ENCODE measurements at places on chromosomes 1 and 21.

DNA sequence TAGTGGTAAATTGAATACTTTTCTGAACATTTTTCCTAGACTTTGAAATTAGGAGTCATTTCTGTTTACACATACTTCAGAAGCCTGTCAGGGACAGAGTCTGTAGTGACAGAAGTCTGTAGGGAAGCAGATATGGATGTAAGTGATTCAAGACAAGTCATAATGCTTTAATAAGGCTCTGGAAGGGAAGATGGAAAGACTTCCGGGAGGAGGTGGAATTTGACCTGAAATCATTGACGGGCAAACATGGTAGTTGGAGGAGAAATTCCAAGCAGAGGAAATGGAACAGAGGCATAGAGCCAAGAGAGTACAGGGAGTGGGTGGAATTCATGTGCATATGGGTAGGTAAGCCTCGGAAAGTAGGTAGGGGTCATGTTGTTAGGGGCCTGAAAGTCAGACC lies 22.5 kb downstream of the CAMTA1 start:
- no peak for DNase-seq

DNA sequence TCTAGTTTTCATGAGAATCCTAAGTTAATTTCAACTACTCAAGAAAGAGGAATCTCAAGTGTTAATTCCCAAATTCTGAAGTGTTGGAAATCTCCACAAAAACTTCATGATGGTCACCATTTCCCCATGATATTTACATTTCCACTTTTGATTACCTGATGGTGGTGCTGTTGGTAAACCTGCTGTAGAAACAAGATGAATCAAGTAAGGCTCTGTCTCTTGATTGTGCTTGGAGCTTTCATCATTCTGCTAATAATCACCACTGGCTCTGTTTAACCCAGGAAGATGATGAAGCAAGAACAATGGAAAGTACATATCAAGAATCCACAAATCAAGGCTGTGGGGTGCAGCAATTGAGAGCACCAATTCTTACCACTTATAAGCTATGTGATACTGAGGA lies 77.8 kb downstream of the C4BPA start:
- DNase-seq: no peak

DNA sequence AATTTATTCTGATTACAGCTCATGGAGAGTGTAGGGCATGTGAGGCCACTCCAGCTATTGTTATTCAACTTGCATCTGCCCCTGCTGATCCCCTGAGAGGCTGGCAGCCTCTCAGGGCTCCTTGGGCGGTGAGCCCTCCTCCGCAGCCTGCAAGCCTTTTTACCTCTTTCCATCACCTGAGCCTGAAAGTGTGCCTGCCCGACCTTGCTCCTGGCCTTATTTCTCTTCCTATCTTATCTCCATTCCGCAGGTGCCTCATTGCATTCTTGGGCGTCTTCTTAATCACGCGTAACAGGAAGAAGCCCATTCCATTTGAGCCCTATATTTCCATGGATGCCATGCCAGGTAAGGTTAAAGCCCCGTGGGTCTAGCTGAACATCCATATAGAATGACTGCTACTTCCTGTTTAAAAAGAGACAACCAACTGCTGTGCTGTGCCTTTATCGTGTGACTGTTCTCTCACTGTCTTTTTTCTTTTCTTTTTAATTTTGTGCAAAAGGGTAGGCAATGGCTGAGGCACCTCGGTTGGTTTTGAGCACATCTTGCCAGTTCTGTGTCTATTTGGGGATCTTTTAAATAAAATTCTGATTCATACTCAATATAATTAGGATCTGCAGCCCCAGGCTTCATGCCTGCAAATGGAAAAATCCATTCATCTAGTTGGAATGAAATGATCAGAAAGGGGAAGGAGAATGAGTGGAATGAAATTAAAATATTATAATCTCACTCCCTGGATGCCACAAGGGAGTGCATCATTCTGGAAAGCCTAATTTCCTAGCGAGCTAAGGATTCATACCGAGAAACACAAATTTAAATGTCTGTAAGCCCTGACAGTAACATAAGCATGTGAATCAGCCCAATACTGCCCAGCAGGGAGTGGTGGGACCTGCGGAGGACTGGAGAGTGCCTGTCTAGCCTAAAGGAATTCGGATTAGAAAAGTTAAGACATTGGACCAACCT lies 38.6 kb upstream of the RCAN3 start:
- DNase-seq: no peak

DNA sequence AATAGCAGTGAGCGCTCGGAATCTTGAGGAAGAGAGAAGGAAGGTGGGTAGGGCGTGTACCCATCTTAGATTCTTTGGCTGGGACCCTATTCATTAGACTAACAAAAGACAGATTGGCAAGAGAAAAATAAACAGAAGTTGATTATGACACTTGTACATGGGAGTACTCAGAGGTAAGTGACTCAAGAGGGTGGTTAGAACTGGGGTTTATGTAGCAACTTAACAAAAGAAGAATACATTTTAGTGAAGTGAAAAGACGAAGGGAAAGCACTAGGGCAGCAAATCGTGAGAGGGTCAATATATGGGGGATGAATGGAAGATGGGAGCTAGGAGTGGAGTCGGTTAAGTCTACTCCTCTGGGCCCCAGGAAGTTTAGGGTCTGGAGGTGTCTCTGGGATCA lies 25.8 kb upstream of the RCC2 start:
- DNase-seq: no peak

DNA sequence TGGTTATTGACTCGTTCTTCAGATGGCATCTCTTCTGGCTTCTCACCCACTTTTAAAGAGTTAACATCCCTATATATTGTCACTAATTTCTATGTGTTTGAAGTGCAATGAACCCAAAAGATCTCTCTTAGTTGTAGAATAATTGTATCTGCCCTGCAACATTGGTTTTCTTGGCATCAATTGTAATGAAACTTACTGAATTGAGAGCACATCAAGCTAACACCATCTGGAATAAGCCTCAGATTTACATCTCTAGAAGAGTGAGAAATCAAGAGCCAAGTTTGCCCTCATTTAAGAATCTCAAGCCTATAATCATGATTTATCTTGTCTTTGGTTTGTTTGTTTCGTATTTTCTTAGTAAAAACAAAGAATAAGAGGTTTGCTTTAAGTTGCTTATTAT lies 372.6 kb upstream of the LRRC7 start:
- no peak for DNase-seq

- no peak for DNase-seq
Observed at GRCh38 chr1:32580348-32581017, 41.3 kb downstream of the ZBTB8A start.

- no peak for DNase-seq
Observed at GRCh38 chr1:212287261-212287895, 2.2 kb downstream of the PPP2R5A start.

DNA sequence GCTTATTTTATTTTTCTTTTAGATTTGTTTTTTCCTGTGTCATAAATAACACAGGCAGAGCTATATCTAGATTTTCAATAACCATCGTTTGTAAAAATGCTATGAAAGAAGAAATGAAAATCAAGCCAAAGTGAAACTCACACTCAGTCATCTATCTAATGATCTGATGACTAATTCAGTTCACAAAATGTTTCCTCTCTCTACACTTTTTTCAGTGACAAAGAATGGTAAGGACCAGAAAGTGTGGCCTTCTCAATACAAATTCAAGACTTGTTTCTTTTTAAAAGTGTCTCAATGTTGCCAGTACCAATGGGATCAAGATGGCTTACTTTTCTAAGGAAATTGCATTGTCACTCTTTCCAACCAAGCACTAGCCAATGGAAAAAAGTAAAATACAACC lies 282.8 kb upstream of the PKN2 start:
- no peak for DNase-seq

DNA sequence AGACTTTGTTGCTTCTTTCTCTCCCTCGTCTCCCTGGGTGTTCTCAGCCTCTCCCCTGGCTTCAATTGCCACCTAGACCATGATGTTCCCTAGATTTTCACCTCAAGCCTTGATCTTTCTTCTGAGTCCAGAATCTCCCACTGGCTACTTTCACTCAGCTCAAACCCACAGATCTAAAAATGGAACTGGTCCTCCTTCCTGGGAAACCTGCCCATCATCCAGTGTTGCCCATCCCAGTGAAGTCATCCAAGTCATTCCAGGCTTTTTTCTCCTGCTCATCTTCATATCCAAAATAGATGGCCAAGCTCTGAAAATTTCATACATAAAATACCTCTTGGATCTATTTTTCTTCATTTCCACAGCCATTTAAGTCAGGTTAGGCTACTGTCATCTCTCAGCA lies 347.4 kb downstream of the KCNH1 start:
- DNase-seq: no peak

DNA sequence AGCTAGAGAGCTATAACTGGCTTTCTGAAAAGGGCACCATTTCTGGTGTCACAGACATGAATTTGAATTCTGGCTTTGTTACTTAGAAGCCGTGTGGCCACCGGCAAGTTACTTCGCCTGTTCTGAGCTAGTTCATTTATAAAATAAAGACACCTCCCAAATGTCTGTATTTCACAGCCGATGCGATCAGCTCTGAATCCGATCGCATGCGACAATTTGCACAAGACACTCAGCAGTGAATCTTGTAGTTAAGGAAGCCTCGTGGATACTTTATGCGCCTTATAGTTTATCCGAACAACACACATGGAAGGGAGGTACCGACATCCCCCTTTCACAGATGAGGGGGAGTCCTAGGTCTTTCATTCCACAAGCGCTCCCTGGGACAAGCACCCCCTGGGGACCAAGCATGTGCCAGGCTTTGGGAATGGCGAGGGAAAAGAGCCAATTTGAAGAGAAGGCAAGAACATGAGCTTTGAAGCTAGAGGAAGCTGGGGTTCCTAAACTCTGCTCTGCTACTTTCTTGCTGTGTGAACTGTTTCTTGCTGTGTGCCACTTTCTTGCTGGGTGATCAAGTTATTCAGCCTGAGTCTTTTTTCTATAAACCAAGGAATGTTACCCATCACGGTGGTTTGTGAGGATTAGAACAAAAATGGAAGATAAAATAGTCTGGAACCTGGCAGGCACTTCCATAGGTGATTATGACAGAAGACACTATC lies 3.9 kb downstream of the ID3 start:
- no peak for DNase-seq

DNA sequence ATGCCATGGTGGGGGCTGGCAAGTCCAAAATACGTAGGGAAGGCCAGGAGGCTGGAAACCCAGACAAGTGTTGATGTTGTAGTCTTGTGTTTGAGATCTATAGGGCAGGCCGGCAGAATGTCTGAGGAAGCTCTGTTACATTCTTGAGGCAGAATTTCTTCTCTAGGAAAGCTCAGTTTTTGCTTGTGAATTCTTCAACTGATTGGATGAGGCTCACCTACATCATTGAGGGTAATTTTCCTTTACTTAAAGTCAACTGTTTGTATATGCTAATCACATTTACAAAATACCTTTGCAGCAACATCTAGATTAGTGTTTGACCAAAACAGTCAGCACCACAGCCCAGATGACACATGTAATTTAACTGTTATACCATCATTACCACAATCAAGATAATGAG lies 37.0 kb downstream of the PATJ start:
- no peak for DNase-seq

- DNase-seq: no peak
Observed at GRCh38 chr1:240219104-240219503, 127.4 kb downstream of the FMN2 start.

- DNase-seq: no peak
Observed at GRCh38 chr1:29703596-29704370, 467.5 kb downstream of the PTPRU start.

- no peak for DNase-seq
Observed at GRCh38 chr1:35668506-35668905, 27.2 kb upstream of the PSMB2 start.

GRCh38 chr1:88888750-88889149 lies 2.6 kb downstream of the GTF2B start:
- peak; percentile 12 for DNase-seq

- DNase-seq: no peak
Observed at GRCh38 chr1:215543191-215543606, 23.9 kb upstream of the KCTD3 start.

GRCh38 chr1:185400052-185400451 lies 83.0 kb upstream of the IVNS1ABP start:
- DNase-seq: no peak

DNA sequence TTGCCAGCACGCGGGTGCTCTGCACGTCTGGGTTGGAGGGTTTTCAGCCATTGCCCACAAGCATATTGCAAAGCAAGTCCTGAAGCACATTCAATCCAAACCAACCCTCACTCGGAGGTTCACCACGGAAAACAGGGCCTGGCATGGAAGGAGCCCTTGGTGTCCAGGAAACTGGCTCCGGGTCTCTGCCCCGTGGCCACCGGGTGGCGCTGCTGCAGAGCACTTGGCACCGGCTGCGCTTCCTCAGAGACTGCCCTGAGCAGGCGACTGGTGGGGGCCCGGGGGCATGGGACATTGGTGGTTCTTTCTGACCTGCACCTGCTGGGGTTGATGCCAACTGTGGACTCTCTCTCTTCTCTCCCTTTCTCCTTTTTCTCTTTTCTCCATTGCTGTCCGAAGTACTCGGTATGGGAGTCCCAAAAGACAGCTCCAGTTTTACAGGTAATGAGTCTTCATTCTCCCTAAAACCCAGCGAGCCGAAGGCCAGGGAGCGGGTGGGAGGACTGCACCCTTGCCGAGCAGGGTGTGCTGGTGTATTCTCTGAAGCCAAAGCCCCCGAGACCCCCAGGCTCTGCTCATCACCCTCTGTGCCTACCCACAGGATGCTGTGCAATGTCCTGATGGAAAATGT lies 4.1 kb upstream of the KCNAB2 start:
- DNase-seq: no peak

GRCh38 chr1:62810420-62811274 lies 26.7 kb downstream of the ATG4C start:
- DNase-seq: no peak

GRCh38 chr21:34923202-34923601 lies 125.9 kb downstream of the RUNX1 start:
- DNase-seq: no peak

DNA sequence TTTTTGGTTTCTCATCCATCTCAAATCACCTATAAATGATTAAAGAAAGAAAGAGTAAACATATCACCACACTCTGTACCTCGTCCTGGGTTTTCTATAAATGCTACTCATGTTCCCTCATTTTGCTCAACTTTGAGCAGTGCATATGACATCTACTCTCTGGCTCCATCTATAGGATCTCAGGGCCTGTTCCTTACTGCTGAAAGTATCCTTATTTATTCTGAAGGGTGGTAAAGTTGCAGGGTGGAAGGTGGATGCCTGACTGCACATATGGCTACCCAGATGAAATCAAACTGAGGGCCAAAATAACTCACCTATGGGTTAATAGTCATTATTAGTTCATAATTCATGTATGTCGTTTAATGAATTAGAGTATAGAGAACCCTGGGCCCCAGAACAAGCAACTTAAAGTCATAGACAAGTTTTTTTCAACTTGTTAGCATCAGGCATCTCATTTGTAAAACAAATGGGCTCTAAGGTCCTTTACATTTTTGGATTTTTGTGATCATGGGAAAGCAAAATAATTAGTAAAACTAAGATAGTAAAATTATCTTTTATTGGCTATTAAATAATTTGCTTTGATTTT lies 46.5 kb downstream of the NCF2 start:
- DNase-seq: no peak

GRCh38 chr1:29519788-29520110 lies 283.4 kb downstream of the PTPRU start:
- no peak for DNase-seq

All from stimulated activated naive CD4-positive, alpha-beta T cell (primary cell).